ENCODE measurements at places on chromosomes 2 and 18.
A peak's percentile ranks its signal among the peaks of the same experiment; 100 is the strongest.

- DNase-seq = no peak
Observed at GRCh38 chr2:176001281-176001915, 669 bp downstream of the LNPK start.

- no peak for DNase-seq
Observed at GRCh38 chr2:100941646-100942240, 60.3 kb upstream of the RPL31 start.

DNA sequence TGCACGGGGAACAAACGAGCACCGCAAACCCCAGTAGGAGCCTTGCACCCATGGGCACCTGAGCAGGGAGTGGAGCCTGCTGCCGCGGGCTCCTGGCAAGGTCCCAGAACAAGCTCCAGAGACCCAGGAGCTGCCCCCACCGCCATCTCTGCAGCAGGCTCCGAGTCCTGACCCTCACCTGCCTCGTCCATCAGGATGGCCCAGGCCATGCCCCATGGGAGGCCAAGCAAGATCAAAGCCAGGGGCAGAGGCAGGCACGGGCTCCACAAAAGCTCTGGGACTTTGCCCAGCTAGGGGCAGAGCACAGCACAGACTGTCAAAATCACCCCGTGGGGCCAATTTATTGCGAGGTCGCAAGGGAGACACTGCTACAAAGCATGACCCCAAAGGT lies 43.6 kb downstream of the GPC1 start:
- no peak for DNase-seq

- DNase-seq = no peak
Observed at GRCh38 chr2:48738806-48739205, 16.7 kb downstream of the LHCGR start.

GRCh38 chr2:14418115-14418514 lies 214.4 kb upstream of the LRATD1 start:
- no peak for DNase-seq

DNA sequence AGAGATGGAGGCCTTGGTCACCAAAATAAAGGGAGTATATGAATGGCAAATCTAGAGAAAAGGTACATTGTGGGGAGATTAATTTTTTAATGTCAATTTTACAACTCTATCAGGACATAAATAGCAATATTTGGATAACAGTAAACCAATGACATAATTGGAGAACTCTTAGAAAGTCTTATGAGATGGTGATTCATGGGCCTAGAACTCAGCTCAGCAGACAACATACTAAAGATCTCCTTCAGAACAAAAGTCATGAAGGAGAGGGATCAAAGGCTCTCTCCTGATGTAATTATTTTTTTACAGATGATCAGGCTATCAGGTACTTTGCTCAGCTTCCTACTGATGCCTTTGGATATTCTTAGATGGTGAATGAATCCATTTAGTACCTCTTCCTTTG lies 90.0 kb downstream of the CRACDL start:
- DNase-seq = no peak

DNA sequence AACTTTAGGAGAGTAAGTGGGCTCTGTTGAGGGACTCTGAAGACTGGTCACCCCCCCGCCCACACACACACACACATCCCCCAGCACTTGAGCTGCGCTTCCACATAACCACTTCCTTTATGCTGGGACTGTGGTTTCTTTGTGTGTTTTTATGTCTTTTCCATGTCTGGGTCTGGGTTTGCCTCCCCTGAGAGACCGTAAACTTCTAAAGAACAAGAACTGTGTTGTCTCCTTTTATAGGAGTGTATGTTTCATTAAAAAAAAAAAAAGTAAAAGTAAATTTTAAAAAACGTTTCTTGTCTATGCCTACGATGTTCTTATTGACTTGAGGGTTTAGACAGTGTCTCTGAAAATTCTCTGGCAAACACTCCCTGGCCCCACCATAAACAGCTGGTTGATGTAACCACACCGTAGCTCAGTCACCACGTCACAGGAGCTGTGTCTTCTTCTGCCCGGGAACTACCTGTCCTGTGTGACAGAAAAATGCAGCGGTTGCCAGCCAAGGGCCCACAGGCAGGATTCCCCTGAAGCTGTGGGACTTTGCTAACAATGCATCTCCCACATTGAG lies 68.0 kb downstream of the KLHL29 start:
- no peak for DNase-seq

- DNase-seq = peak; percentile 52
Observed at GRCh38 chr2:235444101-235444597, 49.7 kb upstream of the AGAP1 start.

- DNase-seq = no peak
Observed at GRCh38 chr2:172056293-172056692, 29.0 kb upstream of the DLX1 start.

DNA sequence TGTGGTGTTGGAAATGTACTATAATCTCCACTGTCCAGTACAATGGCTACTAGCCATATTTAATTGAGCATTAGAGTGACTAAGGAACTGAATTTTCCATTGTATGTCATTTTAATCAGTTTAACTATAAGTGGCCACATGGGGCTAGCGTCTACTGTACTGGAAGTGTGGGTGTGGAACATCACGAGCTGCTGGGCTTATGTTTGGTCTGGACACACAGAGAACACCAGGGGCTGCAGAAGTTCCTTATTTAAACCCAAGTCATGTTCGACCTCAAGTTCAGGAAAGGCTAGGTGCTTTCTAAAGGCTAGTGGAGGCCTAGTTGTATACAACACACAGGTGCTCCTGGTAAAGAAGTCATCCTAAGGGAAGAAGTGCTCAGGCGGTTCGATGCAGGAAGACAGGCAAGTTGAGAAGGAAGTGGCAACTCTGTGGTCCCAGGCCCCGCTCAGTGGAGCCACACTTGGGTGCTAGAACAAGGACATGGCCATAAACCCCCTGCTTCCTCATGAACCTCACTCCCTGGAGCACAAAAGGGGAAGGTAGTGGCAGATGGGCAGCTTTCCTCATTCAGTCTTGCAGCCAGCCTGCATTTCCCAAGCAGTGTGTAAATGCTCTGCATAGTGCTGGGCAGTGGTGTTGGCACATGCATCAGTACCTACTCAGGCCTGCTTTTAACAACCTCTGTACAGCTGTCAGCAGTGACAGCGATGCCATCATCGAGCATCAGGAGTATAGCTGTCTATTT lies 13.3 kb downstream of the LGALSL start:
- no peak for DNase-seq
